ENCODE measurements at places on chromosomes 7 and 10. TPM values are rescaled to one million over a fixed set of nuclear protein-coding genes. Genes with fewer than 3 reads are reported as not detected.

- DNase-seq, result no peak
Observed at GRCh38 chr7:149714910-149715471, 58.4 kb downstream of the ZNF467 start.

- no peak for DNase-seq
Observed at GRCh38 chr7:99499371-99499720, 735 bp downstream of the ZNF394 start.

GRCh38 chr10:97018251-97019212 lies 167.2 kb downstream of the SLIT1 start:
- no peak for DNase-seq

The CXCL12 gene
- total RNA-seq, result 0.18 TPM

DNA sequence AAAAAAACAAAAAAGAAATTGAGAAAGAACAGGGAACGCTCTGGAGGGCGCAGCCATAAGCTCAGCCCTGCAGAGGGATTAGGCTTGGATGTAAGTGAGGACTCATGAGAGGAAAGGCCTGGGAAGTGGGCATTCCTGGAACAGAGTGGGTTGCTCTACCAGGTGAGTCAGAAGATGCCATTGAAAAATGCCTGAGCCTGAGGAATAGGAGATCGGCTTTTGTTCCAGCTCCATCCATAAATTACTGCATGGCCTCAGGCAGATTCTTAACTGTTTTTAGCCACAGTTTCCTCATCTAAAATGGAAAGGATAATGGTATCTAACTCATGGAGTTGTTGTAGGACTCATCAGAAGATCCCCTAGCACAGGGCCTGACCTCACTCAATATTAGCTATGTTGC lies 1.1 kb upstream of the RGR start:
- no peak for DNase-seq

GRCh38 chr7:28328146-28328545 lies 84.2 kb upstream of the CREB5 start:
- DNase-seq, result no peak

- DNase-seq, result no peak
Observed at GRCh38 chr10:92550924-92551323, 23.0 kb downstream of the IDE start.

Data from K562 (cell line).